ENCODE measurements at places on chromosomes 1 and 21.

GRCh38 chr21:35095859-35096291 is 46.8 kb upstream of the RUNX1 start:
- no peak for DNase-seq

DNA sequence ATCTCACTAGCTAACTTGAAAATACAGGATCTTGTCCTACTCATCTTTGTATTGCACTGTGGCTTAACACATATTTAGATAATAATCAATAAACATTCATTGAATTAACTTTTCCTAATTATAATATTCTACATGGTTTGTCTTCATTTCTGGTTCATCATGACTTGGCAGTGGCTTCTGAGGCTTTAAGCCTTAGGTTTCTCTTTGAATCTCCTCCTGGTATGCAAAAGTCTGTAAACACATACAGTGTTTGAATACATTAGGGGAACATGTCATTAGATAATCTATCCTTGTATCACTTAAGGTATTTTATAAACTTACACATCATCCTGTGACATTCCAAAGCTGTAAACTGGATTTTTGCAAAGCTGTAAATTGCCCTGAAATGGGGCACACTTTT is 20.6 kb downstream of the CTSK start:
- DNase-seq, result no peak

GRCh38 chr1:86714561-86715244 is 10.3 kb downstream of the SH3GLB1 start:
- no peak for DNase-seq

GRCh38 chr1:115729756-115730155 is 38.8 kb downstream of the CASQ2 start:
- DNase-seq, result no peak

GRCh38 chr1:101474039-101474665 is 237.3 kb downstream of the S1PR1 start:
- DNase-seq, result no peak

- DNase-seq, result no peak
These were observed 70.5 kb upstream of the NGF start for GRCh38 chr1:115408533-115408932.
